Stimulated activated CD4-positive, alpha-beta T cell treated with anti-CD3 and anti-CD28 coated beads, TNF-alpha, amount 100 ng/mL, for 24 hours (primary cell): ENCODE measurements at places on chromosomes 2 and 18.

GRCh38 chr2:113169002-113169530, 4.7 kb upstream of the PSD4 start:
- no peak for DNase-seq

DNA sequence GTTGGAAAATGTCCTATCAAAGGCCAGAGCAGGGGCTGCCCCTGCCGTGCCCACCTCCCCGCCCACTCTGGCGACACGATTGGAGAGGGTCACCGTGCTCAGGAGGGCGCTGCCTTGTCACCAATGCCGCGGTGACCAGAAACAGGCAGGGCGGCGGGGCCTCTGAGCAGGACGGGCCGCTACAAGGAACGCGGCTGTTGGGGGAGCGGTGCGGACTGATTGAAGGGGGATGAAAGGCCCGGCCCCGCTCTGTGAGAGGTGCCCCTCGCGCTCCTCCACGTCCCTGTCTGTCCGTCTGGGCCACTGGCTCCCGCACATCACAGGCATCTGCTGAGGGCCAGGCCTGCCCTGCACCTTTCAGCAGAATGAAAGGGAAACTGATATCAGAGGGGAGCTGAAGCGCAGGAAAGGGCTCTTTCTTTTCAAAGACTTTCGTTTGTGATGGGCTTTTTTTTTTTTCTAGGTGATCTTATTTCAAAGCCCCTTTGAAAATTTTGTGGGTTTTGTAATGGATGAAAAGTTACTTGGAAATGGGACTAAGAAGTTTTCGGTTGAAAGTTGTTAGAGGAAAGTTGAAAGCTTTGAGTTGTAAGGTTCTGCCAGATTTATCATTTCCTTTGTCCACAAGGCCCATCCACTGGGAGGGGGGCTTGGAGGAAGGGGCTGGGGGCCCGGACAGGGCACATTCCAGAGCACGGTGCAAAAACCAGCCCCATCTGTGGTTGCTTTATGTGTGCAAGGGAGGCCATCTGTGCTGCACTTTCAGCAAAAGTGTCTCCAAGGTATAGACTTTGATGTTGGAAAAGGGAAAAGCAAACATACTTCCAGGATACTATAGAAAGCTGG, 244.2 kb downstream of the KLHL29 start:
- no peak for DNase-seq

DNA sequence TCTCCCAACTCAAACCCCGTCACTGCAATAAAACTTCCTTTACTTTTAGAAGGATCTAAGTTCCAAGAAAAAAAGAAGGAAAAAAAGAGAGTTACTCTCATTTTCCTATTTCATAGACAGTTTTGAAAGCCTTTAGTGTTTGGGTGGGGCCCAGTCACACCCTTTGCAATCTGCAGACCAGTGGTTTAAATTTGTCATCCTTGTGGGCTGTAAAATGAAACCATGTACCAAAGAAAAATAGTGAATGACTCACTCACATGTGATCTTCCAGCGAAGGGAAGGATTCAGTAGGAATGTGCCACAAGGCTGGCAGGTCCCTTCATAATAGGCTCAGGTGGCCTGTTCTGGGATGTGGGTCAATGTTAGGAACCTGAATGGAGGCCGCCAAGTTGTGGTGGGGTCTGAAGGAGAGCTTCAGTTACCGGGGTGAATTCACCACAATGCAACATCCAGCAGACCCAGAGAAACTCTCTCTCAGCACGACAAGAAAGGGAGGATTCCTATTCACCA, 28.3 kb downstream of the ANXA4 start:
- DNase-seq: no peak

DNA sequence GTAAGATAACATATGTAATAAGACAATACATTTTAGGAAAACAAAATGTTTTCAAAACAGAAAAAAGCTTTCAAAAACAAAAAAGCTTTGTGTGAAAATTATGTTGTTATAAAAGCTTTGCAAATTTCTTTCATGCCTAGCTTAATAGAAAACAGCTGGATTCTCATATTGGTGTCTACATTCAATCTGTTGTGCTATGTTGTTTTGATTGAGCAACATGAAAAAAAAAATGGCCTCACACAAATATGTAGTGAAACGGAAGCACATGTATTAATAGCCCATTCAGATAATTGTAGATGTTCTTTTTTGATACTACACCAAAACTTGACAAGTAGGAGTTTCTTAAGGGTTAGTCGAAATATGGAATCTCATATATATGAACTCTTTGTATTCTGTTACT, 197.5 kb downstream of the ZEB2 start:
- no peak for DNase-seq

GRCh38 chr2:139217641-139218040, 437.5 kb upstream of the NXPH2 start:
- no peak for DNase-seq

DNA sequence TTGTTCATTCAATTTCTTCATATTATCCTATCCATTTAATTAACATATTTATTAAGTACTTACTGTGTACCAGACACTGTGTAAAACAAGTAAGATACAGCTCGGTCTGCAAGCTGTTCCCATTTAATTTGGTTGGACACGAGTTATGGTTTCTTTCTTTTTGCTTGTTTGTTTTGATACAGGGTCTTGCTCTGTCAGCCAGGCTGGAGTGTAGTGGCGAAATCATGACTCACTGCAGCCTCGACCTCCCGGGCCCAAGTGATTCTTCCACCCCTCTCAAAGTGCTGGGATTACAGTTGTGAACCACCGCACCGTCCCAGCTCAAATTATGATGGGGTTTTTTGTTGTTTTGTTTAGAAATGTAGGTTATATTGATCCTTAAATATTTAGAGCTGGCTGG, 9.0 kb downstream of the CYBRD1 start:
- DNase-seq: no peak

- DNase-seq: no peak
Measured at GRCh38 chr18:61435064-61435652, 101.9 kb downstream of the CDH20 start.

DNA sequence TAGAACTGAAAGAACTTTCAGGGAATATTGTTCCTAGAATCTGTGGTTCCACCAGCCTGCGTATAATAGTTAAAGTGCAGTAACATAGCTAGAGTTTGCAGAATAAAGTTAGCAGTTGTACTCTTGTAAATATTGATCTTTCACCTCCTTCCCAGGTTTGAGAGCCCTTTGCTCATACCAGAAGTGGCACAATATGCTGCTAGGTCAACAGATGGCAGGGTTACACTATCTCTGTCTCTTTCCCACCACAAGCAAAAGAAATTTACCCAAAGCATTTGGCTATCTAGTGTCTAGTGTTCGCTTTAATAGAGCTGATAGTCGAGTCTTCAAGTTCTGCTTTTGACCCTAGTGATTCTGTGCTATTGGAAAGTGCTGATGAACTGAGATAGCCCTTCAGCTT, 119.0 kb upstream of the KLHL14 start:
- no peak for DNase-seq

DNA sequence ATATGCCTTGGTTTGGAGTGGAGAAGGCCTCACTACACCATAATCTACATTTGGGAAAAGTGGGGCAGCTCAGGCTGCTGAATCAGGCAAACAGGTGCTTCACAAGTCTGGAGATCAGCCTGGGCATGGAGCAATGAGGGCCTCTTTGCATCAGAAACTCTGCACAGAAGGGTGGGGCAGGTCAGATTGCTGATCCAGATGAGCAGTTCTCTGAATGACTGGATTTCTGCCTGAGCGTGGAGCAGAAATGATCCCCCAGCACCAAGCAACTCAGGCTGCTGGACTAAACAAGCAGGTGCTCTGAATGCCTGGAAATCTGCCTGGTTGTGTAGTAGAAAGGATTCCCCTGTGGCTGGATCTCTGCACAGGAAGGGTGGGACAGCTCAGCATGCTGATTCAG, 605.3 kb upstream of the ZNF804A start:
- DNase-seq: no peak

DNA sequence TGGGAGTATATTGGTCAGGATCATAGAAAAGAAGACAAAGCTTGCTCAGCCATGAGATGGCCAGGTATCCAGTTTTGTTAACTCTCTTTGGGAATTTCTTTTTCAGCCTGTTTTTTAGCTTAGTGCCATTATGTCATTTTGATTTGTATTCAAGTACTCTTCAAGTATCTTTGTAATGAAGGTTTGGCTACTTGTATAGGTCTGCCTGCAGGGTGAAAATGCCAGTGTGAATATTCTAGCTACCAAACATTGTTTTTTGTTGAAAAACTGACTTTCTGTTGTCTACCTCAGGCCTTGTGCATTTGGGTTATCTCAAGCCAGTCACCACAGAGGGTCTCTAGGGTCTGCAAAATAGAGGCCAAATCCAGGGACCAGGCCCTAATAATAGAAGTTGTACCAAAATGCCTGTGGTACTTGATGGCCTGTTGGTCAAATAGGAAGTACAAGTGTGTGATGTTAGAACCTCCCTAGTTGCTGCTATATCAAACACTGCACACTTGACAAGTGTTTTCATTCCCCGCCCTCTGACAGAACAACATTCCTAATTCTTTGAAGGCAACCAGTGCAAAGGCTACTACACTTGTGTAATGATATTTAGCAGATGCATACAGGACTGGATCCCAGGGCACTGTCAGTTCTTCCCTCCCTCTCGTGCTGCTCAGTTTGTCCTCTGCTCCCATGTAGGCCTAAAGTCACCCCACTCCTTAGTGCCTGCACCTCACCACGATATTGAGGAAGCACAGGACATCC, 36.4 kb downstream of the RNMT start:
- DNase-seq: no peak

- DNase-seq: peak; percentile 74
Measured at GRCh38 chr2:27380626-27381545, at the start of gene ZNF513. ZNF513 (minus strand) TSS chr2:27380734; CDS start chr2:27380526, 208 bp downstream.

DNA sequence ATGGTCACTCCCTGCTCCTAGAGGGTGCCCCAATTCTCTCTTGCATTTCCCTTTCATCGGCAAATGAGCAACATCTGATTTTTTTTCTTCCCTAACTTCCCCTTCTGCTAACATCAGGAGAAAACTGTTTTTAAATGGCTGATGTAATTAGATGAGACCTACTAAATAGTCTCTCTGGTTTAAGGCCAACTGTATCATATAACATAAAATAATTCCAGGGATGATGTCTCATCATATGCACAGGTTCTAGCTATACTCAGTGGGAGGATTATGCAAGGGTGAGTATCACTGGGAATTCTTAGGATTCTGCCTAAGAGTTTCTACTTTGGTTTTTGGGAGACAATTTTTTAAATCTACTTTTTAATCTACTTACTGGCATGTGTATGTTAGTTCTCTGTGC, 193.4 kb downstream of the PARD3B start:
- no peak for DNase-seq

GRCh38 chr2:14722904-14723570, 90.5 kb downstream of the LRATD1 start:
- DNase-seq: no peak

- DNase-seq: no peak
Measured at GRCh38 chr18:24053211-24053610, 38.7 kb downstream of the TTC39C start.

DNA sequence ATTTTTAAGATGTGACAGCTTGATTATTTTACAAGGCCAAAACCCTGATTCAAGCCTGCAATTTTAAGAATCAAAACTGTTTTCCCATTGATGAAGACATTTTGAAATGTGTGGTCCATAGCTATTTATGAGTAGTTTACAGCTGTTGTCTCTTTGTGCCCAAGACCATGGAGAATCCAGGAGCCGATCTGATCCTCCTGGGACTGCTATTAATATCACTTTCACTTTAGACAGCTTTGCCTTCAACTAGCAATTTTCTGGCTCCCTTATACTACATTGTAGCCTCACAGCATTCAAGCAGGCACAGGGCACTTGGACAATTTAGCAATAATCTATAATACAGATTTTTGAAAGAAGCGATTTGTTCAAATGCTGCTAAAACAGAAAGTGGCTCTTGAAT, 172.9 kb downstream of the SLC8A1 start:
- no peak for DNase-seq

DNA sequence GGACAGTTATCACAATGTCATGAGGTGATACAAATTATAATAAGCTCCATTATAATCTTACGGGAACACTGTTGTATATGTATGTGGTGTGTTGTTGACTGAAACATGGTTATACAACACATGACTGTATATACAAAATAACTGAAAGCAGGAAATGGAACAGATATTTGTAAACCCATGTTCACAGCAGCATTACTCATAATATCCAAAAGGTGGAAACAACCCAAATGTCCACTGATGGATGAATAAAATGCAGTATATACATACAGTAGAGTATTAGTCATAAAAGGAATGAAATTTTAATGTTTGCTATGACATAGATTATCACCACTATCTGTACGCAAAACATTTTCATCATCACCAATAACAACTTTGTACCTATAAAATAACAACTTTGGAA, 107.3 kb downstream of the USP34 start:
- no peak for DNase-seq

- no peak for DNase-seq
Measured at GRCh38 chr2:216792222-216793021, 67.4 kb downstream of the TNP1 start.

GRCh38 chr2:212854771-212855170, 296.6 kb downstream of the IKZF2 start:
- no peak for DNase-seq

- no peak for DNase-seq
Measured at GRCh38 chr2:173866874-173867618, 98.1 kb downstream of the SP3 start.

GRCh38 chr2:32482471-32482870, 125.6 kb downstream of the BIRC6 start:
- no peak for DNase-seq

- DNase-seq: no peak
Measured at GRCh38 chr2:178700922-178701342, 106.3 kb downstream of the TTN start.

GRCh38 chr2:170973225-170973491, 44.1 kb downstream of the GORASP2 start:
- DNase-seq: no peak

- peak; percentile 18 for DNase-seq
Measured at GRCh38 chr2:162058973-162059668, 14.9 kb downstream of the DPP4 start.

DNA sequence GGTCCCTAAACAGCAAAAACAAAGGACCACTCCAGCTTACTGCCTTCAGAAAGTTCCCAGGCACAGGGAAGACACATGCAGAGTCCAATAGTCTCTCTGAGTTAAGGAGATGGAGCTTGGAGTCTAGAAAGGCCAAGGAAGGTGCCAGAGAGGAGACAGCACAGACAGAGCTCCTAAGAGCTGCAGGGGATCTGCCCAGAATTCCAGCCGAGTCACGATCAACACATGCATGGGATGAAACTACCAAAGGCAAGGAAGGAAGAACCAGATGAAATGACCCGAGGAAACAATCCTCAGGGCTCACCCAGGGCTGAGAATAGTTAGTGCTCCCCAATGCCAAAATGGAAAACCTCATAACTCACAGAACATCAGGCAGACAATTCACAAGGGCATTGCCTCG, 15.4 kb downstream of the METTL4 start:
- DNase-seq: no peak

GRCh38 chr18:79718878-79719477, 39.4 kb downstream of the CTDP1 start:
- DNase-seq: no peak

DNA sequence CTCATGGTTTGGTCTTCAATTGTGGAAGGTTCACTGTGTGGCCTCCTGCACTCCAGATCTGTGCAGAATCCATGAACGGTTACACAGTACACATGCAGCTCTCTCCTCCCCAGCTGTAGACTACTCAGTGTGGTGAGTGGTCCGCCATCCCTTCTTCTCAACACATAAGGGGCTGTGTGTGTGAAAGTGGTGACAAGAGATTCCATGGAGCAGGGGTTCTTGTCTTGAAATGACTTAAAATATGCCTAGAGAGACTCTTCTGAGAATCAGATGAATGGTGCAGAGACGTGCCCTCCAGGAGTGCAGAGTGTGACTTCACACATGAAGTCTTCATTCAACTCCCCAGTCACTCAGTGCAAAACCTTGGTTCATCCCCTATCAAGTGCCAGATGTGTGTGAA, 151.0 kb upstream of the COPS8 start:
- no peak for DNase-seq

- no peak for DNase-seq
Measured at GRCh38 chr2:136070913-136071312, 47.0 kb downstream of the CXCR4 start.
